ENCODE measurements at places on chromosomes 7 and 10.

- no peak for DNase-seq
Observed at GRCh38 chr7:91112902-91113341, 151.3 kb upstream of the FZD1 start.

- DNase-seq = no peak
Observed at GRCh38 chr10:80252296-80252887, 37.1 kb downstream of the MAT1A start.

- DNase-seq = no peak
Observed at GRCh38 chr10:123068087-123068853, 59.5 kb downstream of the ACADSB start.

- DNase-seq = no peak
Observed at GRCh38 chr10:97016728-97017473, 168.9 kb downstream of the SLIT1 start.

DNA sequence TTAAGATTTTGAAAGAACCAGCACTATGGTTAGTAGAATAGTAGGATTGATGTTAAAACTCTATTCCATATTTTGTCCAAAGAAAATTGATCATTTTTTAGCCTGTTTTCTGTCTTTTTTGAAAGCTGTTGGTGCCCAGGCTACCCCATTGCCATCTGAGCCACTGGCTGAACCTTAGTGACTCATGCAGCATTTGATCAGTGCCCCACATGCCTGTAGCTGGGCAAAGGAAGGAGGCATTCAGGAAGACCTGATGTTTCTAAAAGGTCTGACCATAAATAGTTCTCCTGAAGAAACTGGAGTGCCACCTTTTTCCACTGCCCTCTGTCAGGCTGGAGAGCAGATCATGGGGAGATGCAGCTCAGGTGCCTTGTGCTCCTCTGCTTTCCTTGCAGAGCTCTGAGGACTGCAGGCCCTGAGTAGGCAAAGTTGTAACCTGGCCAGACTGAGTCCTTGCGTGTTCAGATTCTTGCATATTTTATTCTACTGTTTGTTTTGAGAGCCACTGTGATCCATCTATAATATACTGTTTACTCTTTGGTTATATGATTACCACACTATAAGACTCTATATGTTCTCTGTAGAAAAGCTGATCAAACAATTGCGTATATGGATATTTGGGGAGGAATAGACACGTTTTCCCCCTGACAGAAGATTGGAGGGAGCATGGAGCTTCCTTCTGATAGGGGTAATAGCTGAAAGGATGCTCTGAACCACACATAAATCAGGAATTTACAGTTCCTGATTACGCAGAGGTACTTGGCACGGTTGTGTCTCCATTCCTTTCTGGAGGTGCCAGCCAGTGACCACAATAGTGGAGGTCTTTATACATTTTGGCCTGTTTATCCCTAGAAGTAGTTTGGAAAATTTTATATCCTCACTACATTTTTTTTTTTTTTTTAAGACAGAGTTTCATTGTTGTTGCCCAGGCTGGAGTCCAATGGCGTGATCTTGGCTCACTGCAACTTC lies 48.9 kb upstream of the GJD4 start:
- no peak for DNase-seq

GRCh38 chr7:116232920-116233319 lies 22.6 kb downstream of the TES start:
- DNase-seq = no peak

DNA sequence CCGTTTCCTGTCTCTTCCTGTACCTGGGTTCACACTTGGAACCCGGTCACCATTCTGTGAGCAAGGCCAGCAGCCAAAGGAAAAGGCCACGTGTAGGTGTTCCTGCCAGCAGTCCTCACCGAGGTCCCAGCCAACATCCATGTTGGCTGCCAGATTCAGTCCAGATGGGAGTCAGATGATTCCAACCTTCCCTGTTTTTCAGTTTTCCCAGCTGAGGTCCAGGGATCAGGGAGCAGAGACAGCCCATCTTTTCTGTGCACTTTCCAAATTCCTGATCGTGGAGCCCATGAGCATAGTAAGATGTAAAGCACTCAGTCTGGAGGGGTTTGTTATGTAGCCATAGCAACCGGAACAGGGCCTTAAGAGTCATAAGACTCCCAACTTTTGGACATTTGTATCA lies 3.9 kb upstream of the PVRIG start:
- DNase-seq = no peak

DNA sequence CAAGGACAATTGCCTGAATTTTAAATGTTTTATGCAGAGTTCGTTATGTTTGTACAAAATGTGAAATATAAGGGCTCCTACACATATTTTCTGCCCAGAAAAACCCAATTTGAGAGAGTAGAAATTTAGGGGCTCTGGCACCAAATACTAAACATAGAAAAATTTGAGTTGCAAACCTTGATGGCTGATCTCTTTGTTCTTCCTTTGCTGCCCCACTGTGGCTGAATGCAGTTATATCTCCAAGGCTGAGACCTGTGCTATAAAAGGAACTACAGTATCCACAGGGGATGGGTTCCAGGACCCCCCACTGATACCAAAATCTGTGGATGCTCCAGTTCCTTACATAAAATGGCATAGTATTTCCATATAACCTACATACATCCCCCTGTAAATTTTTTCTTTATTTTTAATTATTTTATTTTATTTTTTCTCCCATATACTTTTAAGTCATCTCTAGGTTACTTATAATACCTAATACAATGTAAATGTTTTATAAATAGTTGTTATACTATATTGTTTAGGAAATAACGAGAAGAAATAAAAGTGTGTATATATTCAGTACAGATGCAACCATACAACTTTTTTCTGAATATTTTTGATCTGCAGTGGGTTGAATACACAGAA lies 22.5 kb downstream of the CFAP43 start:
- peak; percentile 57 for DNase-seq

DNA sequence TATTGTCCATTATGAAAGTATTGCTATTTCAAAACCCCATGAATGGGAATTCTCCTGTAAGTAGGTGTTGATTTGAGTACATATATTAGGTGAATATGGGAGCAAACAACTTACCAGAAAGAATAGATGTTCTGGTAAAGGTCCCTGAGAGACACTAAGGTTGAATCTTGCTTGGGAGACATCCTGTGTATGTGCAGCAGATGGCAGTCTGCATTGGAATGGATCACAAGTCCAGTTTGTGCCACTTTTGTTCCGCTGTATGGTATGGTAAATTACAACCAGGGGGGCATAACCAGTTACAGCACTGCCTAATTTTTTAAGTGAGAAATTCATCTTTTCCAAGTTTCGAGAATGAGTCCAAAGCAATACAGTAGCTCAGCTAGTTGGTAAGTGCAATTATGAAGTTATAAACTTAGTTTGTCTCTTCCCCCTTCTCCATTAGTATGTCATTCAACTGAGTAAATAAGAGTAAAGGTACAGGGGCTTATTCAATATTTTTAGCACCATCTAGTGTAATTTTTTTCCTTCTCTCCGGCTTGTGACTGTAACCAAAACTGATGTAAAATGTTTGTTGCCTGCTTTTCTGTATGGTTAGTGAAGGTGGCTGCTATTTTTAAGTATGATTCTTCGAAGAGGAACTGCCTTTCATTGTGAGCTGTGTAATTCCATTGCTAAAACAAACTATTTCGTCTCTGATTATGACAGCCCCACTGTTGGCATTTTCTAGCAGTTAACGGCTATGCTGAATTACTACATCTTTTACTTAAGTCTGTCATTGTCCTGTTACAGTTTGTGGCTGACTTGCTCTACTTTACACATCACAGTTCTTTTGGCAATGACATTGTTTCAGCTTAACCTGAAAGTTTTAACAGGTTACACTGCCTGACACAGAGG lies 2.8 kb downstream of the MCU start:
- no peak for DNase-seq

- DNase-seq = peak; percentile 11
Observed at GRCh38 chr10:122373721-122374120, 787 bp upstream of the PLEKHA1 start.

- no peak for DNase-seq
Observed at GRCh38 chr7:698515-699475, 27.7 kb upstream of the DNAAF5 start.

GRCh38 chr10:119360181-119360921 lies 153.0 kb downstream of the GRK5 start:
- DNase-seq = peak; percentile 4

DNA sequence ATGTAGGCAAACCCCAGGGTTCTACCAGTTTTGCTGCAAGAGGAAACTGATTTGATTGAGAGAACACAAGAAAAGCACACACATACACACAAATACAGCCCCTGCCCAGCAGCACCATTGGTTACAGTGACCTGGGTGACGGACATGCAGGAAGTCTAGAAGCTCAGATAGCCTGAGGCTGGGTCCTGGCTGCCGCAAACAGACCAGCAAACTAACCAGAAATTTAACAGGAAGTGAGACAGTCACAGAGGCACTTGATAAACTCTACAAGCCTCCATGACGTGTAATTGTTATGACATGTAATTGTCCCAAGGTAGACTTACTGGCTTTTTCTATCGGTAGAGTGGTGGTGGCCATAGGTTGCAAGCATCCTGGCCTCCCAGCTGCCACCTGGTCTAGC lies 58.9 kb downstream of the PRKAR2B start:
- peak; percentile 15 for DNase-seq

- DNase-seq = no peak
Observed at GRCh38 chr10:62626079-62626478, 178.4 kb upstream of the ADO start.

GRCh38 chr7:16347827-16348192 lies 73.5 kb downstream of the CRPPA start:
- DNase-seq = no peak

GRCh38 chr7:28355635-28356319 lies 56.5 kb upstream of the CREB5 start:
- no peak for DNase-seq

DNA sequence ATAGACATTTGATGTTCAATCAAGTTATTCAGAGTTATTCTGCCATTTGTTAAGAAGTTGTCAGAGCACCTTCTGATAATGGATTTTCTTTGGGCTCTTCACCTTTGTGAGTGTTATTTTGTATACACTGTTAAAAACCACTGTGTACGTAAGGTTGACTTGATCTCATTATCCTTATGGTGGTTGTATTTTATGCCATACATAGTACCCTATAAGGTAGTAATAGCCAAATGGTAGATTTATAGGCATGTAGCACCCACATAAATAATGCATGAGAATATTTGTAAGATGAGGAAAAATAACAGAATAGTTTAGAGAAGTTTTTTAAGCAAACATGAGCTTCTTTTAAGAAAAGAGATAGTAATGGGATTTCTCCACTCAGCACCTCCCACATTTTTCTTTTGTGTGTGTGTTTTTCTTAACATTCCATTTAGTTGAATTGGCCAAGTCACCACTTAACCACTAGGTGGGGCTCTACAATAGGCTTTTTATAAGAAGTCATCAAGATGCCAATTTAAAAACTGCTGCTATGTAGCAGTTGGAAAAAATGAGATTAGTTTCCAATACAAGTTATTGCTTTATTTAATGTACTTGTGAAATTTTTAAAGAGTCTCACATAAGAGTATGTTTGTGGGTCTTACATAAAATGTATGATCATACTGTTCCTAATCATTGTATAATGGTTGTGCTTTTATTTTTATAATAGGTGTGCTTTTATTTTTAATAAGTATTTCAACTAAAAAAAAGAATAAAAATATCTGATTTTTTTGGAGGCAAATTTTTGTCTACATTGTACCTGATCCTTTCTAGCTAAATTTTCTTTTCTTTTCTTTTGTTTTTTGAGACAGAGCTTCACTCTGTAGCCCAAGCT lies 41.1 kb upstream of the STMP1 start:
- DNase-seq = no peak

DNA sequence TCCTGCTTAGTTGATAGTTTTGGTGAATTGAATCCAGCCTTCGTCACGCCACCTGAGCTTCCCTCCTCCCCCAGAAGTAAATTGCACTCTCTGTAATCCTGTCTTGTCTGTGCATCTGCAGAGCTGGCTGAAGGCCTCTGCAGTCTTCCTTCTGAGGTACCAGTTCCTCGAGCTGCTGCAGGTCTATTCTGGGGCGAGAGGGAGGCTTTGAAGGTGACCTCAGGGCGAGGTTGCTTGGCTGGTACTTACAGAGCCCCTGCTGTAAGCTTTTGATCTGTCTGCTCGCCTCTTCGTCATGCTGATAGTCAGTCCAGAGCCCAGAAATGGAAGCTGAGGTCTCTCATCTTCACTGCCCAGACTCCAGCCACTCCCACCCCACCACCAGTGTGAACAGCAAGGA lies 513.6 kb upstream of the FOXK1 start:
- DNase-seq = no peak

- no peak for DNase-seq
Observed at GRCh38 chr7:120567204-120567603, 290.7 kb downstream of the TSPAN12 start.

GRCh38 chr7:28705350-28705749 lies 252.8 kb downstream of the TRIL start:
- no peak for DNase-seq

- no peak for DNase-seq
Observed at GRCh38 chr7:13044309-13044708, 356.9 kb downstream of the ARL4A start.

- no peak for DNase-seq
Observed at GRCh38 chr7:69764147-69764546, 165.9 kb downstream of the AUTS2 start.

- no peak for DNase-seq
Observed at GRCh38 chr10:89064748-89065147, 74.2 kb downstream of the FAS start.

- no peak for DNase-seq
Observed at GRCh38 chr10:132420981-132421846, 24.2 kb downstream of the PWWP2B start.

- no peak for DNase-seq
Observed at GRCh38 chr10:5234106-5234860, 37.6 kb downstream of the AKR1C4 start.

GRCh38 chr10:112356686-112357085 lies 17.2 kb upstream of the ACSL5 start:
- DNase-seq = no peak

GRCh38 chr10:71283410-71283809 lies 35.6 kb upstream of the SLC29A3 start:
- DNase-seq = no peak

All from naive thymus-derived CD8-positive, alpha-beta T cell (primary cell).